NCI-H2081 treated with DMSO at 0.1 percent for 48 hours (cell line): ENCODE measurements at places on chromosomes 2 and 18.

DNA sequence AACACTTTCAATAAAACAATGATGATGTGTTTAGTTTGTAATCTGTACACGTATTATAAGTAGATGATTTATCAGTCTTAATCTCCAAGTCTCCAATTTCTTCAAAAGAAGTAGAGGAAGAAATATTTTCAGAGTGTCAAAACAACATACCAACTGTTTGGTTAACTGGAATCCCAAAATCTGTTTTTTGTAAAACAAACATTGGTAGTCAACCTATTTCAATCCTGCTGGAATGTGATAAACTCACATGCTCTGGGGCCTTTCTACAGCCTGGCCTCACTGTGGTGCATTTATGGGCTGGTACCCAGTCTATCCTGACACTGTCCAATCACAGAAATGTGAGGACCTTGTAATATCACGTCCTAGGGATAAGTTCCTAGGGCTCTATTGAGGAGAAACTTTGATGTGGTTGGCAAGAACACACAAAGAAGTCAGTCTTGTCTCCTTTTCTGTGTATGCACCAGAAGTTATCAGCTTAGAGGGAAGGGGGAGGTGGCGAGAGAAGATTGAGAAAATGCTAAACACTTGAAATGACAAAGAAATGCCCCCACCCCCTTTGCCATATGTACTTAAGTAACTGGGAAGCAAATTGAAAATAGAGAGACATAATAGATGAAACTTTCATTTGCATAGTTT is 47.2 kb downstream of the PRKRA start:
- DNase-seq, result no peak

GRCh38 chr2:234305846-234306245 is 191.0 kb downstream of the ARL4C start:
- no peak for DNase-seq

- no peak for DNase-seq
Measured at GRCh38 chr2:124281541-124281940, 256.5 kb downstream of the CNTNAP5 start.

DNA sequence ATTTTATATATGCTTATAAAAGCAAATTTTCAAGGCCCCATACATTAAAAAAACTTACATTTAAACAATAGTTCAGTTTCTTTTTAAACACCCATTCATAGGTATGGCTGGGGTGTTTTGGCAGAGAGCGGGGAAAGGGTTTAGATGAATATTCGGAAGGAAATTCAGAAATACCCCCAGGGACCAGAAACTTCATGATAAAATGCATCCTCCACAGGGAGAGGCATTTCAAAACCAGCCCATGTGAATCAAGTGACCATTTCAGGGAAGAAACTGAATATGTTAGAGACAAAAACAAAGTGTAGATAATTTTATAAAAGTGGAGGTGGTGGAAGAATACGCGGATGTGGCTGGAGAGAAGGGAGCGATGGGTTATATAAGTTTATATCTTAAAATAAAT is 327.1 kb downstream of the TGIF1 start:
- no peak for DNase-seq

DNA sequence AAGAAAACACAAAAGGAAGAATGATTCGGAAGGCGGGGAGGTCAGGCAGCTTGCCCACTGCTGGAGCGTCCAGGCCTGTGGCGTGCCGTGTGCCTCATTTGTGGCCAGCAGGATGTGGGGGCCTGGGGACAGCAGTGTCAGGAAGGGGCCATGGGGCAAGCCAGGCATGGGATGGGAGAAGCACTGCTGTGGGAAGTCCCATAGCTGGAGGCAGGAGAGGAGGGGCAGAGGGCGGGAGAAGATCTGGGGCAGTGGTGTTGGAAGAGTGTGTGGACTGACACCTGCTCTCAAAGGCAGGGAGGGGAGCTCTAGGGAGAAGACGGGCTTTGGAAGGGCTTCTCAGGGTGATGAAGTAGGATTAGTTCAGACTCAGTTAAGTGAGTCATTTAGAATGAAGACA is 133.7 kb downstream of the ACOXL start:
- DNase-seq, result no peak

DNA sequence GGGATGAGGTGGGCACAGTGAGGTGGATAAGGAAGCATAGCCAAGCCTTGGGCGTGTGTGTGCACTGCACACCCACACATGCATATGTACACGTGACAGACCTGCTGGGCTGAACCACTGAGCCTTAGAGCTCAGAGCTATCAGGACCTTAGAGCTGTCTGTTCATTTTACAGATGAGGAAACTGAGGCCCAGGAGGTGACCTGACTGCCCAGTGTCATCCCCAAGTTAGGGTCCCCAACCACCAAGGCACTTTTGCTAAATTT is 8.2 kb upstream of the SNED1 start:
- no peak for DNase-seq

DNA sequence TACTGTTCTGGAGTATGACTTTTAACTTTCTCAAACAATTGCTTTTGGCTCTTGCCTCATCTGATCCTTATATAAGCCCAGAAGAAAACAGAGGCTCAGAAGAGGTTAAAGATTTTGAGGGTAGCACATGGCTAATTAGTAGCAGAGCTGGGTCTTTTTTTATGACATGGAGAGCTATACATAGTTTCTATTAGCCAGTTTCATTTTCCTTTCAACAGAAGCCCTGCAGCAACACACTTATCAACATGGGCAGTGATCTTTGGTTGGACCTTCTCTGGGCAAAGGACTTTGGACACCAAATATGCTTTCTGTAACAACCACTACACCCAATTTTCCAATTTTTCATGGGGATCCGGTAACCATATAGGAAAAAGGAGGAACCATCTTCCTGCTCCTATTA is 64.9 kb downstream of the NCKAP5 start:
- DNase-seq, result no peak
